ENCODE measurements at places on chromosomes 5 and 9.

DNA sequence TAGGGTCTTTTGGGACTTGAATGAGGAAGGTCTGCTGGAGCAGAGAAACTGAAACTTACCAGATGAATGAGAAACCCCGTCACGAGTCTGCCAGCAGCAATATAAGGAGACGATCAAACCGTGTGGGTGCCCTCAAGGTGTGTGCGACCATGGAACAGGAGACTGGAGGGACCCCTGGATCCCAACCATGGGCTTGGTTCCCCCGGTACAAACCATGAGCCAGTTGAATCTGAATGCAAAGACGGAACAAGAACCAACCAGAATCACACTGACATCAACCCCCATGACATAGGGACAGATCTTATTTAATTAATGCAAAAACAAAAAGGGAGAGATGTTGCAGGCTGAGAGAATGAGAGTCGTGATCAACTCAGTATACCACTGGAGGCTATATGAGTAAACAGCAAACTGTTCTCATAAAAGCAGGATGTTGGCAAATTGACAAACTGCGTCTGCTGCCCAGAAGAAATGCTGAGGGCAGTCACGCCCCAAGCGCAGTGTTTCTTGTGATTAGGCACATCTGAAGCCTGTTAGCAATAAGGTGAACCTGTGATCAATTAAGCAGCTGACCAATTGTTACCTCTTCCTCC, 475.5 kb upstream of the ACO1 start:
- DNase-seq = no peak

DNA sequence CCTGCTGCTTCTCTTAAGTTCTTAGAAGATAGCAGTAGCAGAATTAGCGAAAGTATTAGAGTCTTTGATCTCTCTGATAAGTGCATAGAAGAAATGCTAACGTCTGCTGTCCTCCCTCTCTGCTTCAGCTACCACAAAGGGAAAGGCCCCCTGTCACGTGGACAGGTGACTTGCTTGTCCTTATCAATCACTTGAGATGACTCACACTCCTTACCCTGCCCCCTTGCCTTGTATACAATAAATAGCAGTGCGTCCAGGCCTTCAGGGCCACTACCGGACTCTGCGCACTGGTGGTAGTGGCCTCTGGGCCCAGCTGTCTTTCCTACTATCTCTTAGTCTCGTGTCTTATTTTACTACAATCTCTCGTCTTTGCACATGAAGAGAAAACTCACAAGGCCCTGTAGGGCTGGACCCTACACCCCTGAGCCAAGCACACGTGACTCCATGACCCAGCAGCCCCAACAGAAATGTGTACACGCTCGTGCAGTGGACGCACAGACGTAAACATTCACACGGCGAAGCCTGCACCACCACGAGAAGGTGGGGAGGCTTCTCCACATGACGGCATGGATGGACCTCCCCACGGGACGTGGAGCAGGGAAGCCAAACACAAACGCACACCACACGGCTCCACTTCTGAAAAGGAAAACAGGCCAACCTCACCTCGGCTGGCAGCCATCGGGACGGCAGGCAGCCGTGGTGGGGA, 38.3 kb downstream of the PNPLA7 start:
- no peak for DNase-seq

- peak; percentile 75 for DNase-seq
These were observed 341.0 kb upstream of the DMAC1 start for GRCh38 chr9:8140557-8140956.

DNA sequence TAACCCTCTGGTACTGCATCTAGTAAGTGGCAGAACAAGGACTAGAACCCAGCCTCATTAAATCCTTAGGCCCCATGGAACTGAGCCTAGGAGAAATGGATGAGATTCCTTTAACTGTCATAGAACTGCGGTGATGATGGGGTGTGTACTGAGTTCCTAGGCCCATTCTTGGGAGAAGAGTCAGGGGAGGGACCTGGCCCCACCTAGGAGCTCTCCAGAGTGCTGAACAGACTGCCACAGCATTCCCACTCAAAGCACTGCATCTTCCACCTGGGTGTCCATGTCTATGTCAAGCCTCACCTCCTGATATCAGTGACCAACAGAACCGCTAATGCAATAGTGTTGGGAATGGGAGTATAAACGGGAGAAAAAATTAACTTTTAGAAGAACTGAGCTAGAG, 36.6 kb downstream of the TTLL11 start:
- no peak for DNase-seq

GRCh38 chr5:151196556-151197290, 27.2 kb downstream of the CCDC69 start:
- DNase-seq = no peak

- no peak for DNase-seq
These were observed 1.9 kb downstream of the SDHA start for GRCh38 chr5:219991-220390.

GRCh38 chr9:128528445-128529160, 23.8 kb upstream of the SPTAN1 start:
- no peak for DNase-seq

GRCh38 chr5:9538504-9538903, 7.4 kb downstream of the SEMA5A start:
- no peak for DNase-seq

DNA sequence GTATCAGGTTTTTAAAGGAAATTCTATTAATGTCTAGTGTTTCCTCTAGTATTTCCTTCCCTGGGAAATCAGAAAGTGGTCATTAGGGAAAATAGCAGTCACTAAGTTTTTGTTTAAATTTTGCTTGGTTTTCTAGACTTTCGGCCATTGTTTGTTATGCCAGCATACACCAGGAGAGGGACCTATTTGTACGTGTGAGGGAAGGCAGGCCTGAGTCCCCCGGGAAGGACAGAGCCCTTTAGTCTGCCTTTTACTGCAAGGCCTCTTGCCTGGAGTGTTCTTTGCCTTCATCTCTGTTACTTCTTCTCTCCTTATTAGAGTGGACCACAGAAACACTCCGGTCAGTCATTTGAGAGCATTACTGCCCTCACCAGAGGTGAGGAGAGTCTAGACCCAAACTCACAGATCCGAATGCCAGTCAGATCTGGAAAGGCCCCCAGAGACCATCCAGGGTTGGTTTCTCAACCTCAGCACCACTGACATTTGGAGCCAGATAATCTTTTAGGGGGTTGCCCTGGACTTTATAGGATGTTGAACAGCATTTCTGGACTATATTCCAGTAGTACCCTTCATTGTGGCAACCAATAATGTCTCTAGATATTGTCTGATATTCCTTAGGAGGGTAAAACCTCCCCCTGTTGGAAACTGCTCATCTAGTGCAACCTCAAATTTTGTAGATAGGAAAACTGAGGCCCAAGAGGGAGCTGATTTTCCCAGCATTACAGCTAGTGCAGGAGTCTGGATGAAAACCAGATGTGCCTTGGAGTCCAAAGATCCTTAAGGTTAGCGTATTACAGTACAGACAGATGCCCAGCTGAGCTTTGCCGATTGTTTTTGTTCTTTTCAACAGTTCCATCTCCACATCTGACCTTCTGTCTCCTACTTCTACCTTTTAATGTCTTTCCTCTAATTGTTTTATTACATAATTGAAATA, 93.0 kb upstream of the NIPAL4 start:
- DNase-seq = no peak

GRCh38 chr9:117671468-117671867, 32.7 kb upstream of the TLR4 start:
- DNase-seq = no peak

DNA sequence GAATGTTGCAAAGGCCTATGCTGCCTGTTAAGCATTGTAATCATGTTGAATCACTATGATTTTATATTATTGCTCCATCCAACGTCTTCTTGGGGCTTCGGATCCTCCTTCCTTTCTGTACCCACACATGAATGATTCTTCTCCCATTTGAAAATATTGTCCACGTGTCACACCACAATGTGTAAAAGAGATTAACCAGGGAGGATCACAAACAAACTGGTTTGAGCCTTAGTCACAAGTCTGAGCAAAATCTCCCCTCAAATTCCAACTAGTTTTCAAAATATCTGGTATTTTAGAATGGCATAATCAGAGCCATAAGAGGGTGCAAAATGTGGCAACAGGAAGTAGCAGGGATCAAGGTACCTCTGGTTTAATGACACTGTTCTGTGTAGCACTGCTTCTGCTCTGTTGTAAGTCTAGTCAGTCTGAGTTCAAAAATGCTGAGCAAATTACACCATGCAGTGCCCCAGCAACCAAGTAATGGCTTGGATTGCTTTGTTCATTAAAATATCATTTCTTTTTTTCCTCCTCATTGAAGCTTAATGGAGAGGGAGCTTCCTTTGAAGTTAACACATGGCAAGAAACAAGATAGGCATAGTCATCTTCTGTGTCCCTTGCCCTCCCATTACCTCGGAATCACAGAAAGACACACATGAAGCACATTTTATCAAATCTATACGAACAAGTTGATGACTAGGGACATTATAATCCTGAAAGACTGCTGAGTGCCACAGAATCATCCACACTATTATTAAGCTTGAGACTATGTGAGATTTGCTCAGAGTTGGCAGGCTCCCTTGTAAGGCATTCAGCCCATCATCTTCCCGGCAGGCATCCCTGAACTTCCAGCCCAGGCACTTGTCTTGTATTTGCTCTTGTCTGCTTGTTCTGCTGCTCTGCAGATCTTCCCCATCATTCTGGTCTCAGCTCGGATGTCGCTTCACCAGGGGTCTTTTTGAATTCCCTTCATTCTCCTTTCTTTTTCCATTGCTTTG, 102.0 kb upstream of the PRLR start:
- no peak for DNase-seq

All from NCI-H146 (cell line).